Stimulated activated CD4-positive, alpha-beta T cell treated with anti-CD3 and anti-CD28 coated beads, Interleukin-4, amount 100 ng/mL, for 24 hours (primary cell): ENCODE measurements at places on chromosomes 2 and 18.
A peak's percentile ranks its signal among the peaks of the same experiment; 100 is the strongest.

DNA sequence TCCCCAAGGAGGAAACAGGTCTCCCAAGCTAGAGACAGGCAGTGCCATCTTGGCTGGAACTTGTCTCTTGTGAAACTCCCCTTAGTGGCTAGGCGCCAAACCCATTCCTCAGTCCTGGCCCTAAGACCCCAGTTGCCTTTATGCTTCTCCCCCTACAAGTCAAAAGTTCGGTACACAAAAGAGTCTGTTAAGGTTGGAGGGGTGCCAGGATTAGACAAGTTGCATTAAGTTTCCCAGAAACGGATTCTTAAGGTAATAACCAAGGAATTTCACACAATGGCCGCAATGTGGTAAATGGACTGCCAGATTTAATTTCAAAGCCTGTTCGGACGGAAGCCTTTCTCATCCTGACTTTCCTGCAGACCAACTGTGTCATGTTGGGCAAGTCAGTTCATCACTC, 80.7 kb downstream of the CCBE1 start:
- DNase-seq, result no peak

DNA sequence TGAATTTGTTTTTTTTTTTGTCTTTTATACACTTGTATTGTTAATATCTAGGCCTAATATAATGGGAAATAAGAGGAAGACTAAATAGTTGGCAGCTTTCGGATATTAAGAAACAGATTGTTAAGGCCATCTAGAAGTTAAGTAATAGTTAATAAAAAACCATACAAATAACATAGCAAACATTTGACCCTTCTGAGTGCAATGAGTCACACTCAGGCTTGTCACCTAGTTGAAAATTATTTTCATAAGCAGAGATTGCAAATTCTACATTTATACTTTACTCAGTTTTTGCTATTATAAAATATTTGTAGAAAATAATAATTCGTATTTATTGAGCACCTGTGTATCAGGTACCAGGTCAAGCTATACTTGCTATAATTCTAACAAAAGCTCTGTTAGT, 2.4 kb downstream of the NUP35 start:
- DNase-seq, result no peak

DNA sequence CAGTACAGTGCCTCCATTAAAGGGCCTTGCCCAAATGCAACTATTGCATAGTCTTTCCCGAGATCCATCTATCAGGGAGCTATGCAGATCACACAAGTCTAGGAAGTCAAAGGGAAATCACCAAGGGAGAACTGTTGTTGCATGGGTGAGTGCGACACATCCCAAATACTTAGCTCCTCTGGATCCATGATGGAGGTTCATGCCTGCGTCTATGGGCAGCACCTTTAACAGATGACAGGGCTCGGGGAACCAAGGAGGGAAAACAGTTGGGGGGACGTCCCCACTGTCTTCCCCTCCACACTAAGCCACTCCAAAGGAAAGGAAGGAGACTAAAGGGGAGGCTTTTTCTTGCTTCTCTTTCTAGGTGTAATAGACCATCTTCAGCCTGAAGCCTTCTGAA, 552.8 kb upstream of the PKDCC start:
- no peak for DNase-seq

DNA sequence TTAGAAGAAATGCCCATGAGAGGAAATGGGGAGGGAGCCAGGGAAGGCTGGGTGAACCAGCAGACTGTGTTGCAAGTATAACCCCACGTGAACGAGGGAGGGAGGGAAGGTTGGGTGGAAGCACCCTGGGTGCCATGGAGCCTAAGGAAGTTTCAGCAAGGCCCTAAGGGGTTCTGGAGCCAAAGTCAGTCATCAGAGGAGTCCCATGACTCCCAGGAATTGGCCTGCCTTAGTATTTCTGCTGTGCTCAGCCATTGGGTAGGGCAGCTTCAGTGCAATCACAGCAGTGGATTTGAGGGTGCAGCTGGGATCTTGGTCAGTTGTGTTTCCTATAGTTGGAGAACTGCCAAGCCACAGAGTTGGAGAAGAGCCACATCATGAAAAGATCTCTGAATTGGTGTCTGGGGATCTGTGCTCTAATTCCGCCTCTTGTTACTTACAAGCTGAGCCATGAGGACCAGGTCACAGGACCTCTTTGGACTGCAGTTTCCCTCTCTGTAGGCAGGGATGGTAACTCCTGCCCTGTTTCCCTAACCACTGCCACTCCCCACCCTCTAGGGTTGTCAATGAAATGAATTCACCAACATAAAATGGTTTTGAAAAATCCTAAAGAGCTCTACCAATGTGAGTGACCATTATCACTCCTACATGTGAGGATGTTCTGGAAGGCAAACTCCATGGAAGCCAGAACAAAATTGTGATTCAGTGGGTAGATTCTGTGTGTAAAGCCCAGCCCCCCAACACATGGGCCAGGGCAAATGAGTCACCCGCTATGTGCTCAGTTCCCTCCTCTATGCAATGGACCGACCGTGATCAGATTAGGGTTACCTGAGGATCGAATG, 108.9 kb downstream of the CLIP4 start:
- no peak for DNase-seq

- DNase-seq, result no peak
Observed at GRCh38 chr2:109223490-109223889, 94.5 kb downstream of the SH3RF3 start.

DNA sequence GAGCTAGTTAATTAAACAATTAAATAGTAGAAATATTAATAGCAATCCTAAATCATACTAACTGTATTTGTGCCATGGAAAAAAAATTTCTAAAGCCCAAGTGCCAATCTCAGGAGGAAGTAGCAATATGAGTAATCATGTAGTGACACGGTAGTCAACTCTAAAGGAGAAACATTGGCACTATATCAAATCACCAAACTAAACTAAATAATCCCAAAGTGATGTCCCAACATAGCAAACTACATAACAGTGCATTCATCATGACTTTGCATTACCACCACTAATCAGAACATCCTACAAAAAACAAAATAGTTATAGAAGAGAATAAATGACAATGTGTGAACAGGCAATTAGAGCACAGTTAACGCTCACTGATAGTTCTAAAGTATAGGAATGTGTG, 195.1 kb downstream of the EXOC6B start:
- no peak for DNase-seq

DNA sequence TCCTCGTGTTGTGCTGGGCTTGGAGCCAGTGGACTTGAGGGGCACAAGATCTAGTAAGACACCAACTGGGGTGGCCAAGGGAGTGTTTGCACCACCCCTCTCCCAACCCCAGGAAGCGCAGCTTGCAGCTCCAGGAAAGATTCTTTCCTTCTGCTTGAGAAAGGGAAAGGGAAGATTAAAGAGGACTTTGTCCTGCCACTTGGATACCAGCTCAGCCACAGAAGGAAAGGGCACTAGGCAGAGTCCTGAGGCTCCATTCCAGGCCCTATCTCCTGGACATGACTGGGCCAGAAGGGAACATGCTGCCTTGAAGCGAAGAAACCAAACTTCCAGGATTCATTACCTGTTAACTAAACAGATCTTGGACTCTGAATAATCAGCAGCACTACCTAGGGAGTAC, 44.9 kb upstream of the UGP2 start:
- DNase-seq, result no peak

GRCh38 chr18:6797171-6797570, 67.7 kb downstream of the ARHGAP28 start:
- no peak for DNase-seq

GRCh38 chr2:96260387-96261260, 5.2 kb downstream of the TMEM127 start:
- peak; percentile 29 for DNase-seq

- DNase-seq, result no peak
Observed at GRCh38 chr2:172332507-172332906, 94.9 kb upstream of the ITGA6 start.

DNA sequence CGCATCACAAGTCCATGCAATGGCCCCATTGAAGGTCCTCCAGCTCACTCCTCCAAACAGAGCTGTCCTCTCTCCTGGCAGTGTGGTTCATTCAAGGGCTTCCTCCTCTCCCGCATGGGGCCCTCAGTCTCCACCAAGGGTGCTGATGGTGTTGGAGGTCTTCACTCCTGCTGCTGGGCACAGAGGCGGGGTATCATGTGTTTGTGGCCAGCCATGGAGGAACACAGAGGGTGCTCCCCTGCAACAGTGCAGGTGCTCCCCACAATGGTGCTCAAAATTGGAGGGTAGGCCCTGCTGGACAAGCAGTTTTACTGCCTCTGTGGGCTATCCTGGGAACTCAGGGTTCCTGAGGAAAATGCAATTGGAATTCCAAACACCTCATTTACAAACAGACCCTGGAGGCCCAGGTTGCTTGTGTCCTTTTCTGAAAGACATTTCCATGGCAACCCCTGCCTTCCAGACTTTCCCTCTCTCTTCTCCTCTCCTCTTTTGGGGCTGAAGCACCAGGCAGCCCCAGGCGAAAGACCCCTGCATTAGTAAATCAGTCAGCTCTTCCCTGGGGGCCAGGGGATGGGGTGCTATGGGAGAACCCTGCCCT, 256.0 kb downstream of the HAUS1 start:
- DNase-seq, result no peak

GRCh38 chr2:202127687-202128331, 54.8 kb downstream of the KIAA2012 start:
- DNase-seq, result no peak

DNA sequence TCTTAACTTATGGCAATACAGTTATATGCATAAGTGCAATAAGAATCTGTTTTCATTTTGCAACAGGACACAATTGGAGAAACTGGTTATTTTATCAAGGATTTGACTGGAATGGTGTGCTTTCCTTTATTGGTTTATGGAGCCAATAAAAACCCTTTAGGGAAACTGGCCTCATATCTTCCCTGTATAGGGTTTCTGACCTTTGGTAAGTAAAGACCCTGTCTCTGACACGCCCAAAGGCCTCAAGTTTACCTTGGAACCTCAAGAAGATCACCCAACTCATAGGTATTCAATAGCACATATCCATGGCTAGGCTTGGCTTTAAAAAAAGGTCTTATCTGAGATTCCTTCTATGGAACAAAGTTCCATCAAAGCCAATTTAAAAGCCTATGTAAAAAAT, 11.2 kb downstream of the HAAO start:
- DNase-seq, result no peak
